Hepatocyte (in vitro differentiated cells): ENCODE measurements at places on chromosomes 3 and 15. TPM values are rescaled to one million over a fixed set of nuclear protein-coding genes. Genes with fewer than 3 reads are reported as not detected.

GRCh38 chr3:54355800-54356199 lies 233.4 kb downstream of the CACNA2D3 start:
- no peak for DNase-seq

- DNase-seq: peak; percentile 45
Observed at GRCh38 chr3:4290272-4290893, 12.8 kb upstream of the SETMAR start.

- no peak for DNase-seq
Observed at GRCh38 chr3:51945926-51946705, 4.0 kb downstream of the PARP3 start.

DNA sequence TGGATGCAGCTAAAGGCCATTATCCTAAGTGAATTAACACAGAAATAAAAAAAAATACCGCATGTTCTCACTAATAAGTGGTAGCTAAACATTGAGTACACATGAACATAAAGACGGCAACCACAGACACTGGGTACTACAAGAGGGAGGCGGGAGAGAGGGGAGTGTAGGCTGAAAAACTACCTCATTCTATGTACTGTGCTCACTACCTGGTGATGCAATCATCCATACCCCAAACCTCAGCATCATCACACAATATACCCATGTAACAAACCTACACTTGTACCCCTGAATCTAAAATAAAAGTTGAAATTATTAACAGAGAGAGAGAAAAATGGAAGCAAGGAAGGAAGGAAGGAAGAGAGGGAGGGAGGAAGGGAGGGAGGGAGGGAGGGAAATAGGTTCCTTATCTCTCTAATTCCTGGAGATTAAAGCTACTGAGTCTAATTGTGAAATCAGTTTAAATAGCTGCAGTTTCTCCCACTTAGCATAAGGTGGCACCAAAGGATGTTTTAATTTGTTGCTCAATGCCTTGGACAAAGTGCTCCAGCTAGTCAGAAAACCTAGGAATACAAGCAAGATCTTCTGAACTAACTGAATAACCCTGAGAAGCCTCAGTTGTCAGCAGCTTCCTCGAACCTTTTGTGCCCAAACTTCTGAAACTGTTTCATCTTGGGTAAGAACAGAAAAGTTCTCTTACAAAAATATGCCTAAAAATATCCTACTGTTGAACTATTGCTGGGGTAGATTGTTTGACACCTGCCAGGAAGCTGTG lies 79.4 kb upstream of the ATP11B start:
- DNase-seq: peak; percentile 79

DNA sequence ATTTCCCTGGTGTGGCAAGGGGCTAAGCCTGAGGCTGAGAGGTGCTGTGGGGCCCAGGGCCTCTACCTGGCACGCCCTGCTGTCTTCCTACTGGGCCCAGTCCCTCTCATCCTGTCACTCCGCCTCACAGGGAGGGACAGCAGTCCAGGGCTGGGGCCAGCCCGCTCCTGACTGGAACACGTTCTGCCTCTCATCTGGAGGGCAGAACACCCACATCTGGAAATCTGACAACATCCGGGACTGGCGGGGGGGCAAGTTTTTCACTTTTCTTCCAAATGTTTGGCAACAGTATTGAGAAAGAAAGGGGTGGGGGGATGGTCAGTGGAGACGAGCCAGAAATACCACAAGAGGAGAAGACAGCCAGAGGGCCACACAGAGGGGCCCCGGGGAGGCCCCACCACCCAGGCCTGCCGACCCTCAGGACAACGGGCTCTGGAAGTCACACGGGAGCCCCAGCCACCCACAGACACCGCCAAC lies 1.8 kb upstream of the MYL3 start:
- peak; percentile 68 for DNase-seq

GRCh38 chr3:30578479-30578878 lies 27.9 kb upstream of the TGFBR2 start:
- peak; percentile 65 for DNase-seq

DNA sequence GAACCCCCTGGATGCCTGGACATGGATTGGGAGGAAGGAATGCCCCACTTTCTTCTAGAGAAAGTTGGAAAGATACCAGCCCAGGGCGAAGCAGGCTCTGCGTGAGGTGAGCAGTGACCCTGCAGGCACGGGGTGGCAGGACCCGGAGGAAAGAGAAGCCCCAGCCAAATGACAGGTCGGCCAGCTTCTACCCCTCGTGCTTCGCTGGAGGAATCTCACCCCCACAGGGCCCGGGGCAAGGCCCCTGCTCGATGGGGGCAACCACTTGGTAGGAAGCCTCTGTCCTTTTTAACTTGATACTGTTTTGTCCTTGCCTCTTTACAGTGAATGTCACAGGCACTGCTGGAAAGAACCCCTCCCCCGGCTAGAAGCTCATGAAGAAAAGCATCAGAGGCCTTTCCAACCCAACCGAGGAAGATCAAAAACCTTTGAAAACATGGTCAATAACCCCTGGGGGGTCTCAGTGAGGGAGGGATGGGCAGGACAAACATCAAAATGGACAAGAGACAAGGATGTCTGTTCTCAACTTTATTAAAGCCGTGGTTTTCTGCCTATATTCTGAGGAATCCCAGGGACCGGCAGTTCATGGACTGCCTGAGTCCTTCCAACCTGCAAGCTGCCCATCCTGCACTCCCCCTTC lies 54.4 kb downstream of the SH3BP5 start:
- no peak for DNase-seq

The A4GNT gene
- polyA plus RNA-seq: 0.28 TPM in 1 of 2 replicates, not detected in the other

The STAC gene
- polyA plus RNA-seq: 0.53 and 1.6 TPM in 2 replicates

DNA sequence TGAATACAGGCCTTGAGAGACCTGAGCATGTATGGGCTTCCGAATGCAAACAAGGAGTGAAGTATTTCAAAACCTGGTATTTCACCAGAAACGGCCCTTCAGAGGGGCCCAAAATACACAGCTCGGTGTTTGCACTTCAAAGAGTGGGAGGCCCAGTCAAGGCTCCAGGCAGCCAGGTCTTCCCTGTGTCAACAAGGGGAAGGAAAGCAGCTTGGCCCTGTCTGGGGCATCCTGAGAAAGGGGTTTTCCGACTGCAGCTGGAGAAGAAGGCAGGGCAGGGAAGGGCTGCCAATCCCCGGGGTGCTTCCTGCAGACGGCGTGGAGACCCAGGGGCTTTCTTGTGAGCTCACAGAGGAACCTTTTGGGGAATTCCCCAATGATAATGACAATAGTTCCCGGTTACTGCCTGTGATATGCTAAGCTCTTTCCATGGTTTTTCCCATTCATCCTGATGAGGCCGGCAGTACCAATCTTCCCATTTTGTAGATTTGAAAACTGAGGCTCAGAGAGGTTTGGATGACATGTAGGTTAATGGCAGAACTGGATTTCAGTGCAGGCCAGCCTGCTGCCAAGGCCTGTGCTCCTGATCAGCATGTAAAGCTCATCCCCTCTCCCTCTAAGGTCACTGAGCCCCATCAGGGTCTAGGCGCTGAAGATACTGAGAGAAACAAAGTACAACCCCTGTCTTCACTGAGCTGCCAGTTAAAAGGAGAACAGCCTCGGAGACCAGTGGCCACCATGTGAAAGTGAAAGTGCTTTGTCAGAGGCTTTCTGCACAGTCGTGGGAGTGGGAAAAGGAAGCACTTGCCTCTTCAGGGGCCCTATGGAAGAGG lies 43.0 kb upstream of the TLE3 start:
- peak; percentile 79 for DNase-seq

DNA sequence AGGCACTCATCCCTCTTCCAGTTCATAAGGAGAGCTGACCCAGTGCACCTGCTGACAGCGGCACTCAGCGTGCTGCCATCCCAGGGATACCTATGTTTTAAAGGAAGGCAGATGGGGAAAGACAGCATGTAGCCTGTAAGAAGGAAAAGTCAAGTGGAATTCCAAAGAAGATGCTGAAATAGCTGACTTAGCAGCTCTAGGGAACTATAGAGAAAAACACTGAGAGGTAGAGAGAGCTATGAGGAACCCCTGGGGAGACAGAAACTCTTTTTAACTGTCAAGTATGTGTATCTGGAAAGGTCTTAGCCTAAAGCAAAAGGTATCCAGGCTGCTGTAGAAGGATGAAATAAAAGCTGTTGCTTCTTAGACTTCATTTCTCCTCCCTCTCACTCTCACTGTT lies 113.4 kb upstream of the BCL6 start:
- no peak for DNase-seq

GRCh38 chr3:65902304-65902793 lies 136.4 kb downstream of the MAGI1 start:
- peak; percentile 57 for DNase-seq

DNA sequence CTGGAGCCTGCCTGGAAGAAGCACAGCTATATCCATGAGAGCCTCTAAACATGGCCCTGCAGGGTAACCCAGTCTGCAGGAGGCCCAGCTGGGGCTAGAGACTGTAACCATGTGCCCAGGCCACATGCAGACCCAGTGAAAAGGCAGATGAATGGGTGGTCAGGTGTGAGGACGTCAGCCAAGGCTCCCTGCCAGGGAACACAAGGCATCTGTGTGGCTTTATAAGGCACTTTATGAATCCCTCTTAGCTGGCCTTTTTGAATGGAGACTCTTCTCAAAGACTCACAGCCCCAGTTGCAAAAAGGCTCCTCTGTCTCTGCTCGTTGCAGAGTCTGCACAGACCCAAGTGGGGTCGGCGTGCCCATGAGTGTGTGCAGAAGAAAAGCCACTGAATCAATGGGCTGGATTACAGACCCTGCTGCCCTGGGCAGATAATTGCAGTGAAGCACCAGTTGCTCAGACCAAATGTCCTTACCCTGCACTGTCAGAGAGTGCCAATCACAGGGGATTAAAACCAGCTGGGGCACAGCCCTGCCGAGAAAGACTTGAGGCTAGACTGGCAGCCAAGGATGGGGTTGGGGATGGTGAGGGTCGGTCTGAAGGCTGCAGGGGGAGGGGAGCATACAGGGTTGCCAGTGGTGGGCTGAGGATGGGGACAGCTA lies 154.2 kb downstream of the RAB11A start:
- DNase-seq: no peak

GRCh38 chr3:1677576-1678156 lies 421.0 kb upstream of the CNTN4 start:
- no peak for DNase-seq

GRCh38 chr3:83662381-83662960 lies 1296.3 kb upstream of the CADM2 start:
- DNase-seq: no peak

DNA sequence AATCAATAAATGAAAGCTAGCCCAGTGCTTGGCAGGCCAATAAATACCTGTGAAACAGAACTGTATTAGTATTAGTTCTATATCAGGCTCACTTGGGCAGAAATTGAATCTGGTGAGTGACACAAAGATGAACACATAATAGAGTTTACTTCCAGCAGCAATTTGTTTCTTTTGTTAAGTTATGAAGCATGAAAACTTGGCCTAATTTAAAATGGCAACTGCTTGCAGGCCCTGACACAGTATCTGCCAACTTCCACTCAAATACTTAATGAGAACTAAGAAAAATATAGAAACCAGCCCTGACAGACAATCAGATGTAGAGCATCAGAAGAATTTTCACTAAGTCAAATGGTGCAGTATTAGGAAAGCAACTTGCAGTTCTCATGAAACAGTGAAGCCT lies 37.6 kb upstream of the LRIG1 start:
- no peak for DNase-seq

The DAPK2 gene
- polyA plus RNA-seq: 4.4 and 5.1 TPM in 2 replicates

DNA sequence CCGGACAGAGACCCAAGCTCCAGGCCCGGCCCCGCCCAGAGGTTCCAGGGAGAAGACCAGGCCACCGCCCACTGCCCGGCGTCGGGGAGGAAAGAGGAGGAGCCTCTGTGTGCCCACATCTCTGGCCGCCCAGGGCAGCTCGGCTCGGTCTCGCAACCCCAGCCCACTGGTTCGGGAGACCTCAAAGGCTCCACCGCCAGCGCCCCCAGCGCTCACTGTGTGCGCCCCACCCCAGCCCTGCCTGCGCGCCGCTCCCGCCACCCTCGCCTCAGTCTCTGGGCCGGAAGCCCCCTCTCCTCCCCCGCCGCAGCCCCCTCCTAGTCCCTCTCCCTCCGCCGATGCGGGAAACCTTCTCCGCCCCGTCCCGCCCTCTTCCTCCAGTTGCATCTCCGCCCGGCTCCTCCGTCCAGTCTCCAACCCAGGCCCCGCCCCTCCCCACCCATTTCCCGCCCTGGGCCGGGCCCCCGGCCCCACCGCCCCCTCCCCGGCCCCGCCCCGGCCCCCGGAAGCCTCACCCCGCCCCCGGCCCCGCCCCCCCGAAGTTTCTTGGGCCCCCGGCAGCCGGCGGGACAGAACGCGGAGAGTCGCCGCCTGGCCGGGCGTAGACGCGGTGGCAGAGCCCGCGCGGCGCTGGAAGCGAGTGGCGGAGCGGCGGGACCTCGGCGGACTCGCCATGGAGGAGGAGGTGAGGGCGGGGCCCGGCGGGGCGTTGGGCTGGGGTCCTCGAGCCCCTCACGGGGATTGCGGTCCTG lies at the start of gene PLEKHO2:
Gene PLEKHO2, plus strand, starts transcription at position 572 of the 752 bp plus-strand sequence. Its CDS starts 102 bp downstream, at position 674.
- DNase-seq: peak; percentile 96

DNA sequence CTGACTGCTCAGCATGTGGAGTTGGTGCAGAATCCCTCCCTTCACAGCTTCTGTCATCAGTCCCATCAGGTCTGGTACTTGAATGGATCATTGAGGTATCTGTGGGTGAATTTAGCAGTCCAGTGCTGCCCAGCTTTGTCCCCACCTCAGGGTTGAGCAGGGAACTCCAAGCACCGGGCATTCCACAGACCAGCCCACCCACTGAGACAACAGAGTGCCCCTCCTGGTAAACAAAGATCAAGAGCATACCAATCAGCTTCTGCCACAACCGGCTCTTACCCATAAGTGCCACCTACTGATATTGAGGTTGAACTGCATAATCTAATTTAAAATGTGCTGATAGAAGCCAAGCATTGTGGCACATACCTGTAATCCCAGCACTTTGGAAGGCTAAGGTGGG lies 57.1 kb upstream of the FXR1 start:
- DNase-seq: no peak
